ENCODE measurements at places on chromosomes 5 and 9.

DNA sequence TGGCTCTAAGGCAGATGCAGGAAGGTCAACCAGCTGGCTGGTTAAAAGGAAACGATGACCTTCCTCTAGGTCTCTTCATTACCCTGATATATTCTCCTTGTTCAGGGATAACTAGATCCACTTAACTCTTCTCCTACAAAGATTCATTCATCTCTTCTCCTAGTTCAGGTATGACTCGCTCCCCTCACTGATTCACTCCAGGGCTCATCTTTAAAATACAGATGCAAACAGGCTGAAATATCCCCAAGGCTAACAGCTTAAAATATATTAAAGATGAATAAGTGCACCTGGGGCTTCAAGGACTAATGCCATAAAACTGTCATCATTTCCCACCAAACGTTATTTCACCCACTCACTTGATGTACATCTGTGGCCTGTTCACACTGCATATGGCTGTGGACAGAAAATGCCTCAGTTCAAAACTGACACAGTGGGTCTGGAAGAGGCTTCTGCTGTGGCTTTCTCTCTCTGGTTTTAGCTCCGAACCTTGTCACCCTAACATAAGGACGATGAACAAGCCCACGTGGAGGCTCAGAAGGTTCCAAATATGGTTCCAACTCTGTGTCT lies 366.9 kb downstream of the DEPDC1B start:
- no peak for DNase-seq

- no peak for DNase-seq
Observed at GRCh38 chr9:93459432-93459847, 6.1 kb upstream of the FAM120AOS start.

DNA sequence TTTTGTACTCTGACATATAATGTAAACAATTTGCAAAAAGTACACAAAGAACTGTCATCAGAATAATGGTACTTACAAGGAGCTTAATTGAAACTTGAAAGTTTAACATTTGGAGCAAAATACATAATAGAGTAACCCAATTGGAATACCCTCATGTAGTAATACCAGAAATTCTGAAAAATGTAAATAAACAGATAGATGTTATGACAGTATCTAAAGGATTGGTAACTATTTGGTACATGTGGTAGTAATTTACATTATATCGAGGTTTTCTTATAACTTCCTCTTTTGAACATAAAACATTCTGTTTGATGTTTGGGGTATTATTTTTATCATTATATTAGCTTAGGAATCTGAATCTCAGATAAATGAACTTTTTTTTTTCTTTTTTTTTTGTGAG lies 211.7 kb upstream of the ELL2 start:
- no peak for DNase-seq

GRCh38 chr9:130780865-130781504 lies 54.1 kb upstream of the ABL1 start:
- DNase-seq: peak; percentile 85

DNA sequence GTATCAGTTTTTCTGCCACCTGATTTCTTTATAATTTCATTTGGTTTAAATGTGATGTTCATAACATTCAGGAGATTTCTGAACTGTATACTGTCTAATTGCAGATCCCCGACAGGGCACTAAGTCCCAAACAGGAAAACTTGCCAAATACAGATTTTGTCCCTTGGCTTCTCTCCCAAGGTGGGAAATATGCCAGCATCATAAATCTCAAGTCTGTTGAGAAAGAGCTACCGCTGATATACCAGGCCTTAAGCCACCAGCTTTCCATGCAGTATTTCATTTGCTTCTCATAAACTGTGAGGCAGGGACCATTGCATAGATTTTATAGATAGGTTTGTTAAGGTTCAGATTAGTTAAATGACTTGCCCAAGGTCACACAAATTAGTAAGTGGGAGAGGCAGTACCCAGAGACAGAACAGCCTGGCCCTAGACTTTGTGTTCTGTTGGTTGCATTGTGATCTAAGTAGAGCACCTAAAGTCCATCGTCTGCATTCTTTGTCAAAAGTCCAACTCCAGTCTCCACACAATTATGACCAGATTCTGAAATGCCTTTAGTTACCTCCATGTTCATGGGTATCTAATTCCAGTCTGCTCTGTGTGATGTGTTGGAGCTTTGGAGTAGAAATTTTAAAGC lies 16.2 kb downstream of the GPR21 start:
- DNase-seq: no peak

DNA sequence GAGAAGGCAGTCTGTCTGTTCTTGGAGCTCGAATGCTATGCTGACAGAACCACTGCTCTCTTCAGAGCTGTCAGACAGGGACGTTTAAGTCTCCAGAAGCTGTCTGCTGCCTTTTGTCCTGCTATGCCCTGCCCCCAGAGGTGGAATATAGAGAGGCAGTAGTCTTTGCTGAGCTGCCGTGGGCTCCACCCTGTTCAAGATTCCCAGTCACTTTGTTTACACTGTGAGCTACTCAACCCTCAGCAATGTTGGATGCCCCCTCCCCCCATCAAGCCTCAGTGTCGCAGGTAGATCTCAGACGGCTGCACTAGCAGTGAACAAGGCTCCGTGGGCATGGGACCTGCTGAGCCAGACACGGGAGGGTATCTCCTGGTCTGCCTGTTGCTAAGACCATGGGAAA lies 344.2 kb downstream of the TMEM161B start:
- no peak for DNase-seq

- no peak for DNase-seq
Observed at GRCh38 chr9:83312537-83312936, 225.7 kb downstream of the FRMD3 start.

DNA sequence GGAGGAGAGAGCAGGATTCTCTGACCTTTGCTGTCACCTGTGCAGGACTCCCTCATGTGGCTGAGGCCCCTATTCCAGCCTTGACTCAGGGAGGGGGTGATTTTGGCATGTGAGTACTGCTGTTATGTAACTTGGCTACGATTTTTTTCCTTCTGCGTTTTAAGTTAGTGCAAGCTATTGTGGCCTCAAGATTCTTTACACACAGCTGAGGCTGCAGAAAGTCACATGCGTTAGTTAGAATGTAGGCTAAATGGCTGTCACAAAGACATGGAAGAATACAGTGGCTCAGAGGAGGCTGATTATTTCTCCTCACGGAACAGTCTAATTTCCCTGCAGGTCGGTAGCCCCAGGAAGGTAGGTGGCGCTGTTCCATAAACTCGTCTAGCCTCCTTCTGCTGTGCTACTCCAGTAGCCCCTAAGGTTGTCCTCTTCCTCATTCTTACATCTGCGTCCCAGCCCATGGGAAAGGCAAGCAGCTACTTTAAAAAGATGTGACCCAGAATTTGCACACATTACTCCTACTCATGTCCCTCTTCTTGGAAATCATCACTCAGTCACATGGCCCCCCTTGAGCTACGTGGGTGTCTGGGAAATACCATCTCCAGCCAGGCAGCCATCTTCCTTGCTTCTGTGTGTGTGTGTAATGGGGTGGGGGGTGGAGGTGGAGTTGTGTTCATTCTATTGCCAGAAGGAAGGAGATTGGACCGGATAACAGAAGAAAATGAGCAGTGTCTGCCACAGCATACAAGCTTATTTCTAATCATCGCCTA lies 486.6 kb downstream of the CCDC171 start:
- DNase-seq: no peak

DNA sequence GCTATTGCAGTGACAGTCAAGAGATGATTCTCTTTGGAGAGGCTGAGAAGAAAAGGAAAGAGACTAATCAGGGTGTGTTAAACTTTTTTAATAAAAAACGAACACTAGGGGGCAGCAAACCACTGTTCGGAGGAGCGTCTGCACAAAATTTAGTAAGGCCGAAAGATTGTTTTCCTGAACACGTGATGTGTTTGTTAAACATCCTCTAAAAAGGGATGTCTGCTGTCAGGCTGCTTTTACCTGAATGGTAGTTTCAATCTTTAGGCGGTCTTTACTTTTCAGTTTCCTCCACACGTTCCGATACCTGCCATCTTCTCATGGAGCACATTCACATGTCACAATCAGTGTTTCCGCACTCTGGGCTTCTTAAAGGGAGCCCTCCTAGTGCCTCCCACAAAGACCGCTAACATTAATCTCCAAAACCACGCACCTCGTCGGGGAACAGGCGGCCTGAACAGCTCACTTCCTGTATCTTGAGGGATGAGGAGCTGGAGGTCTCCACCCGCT lies 125.2 kb downstream of the GPBP1 start:
- peak; percentile 76 for DNase-seq

DNA sequence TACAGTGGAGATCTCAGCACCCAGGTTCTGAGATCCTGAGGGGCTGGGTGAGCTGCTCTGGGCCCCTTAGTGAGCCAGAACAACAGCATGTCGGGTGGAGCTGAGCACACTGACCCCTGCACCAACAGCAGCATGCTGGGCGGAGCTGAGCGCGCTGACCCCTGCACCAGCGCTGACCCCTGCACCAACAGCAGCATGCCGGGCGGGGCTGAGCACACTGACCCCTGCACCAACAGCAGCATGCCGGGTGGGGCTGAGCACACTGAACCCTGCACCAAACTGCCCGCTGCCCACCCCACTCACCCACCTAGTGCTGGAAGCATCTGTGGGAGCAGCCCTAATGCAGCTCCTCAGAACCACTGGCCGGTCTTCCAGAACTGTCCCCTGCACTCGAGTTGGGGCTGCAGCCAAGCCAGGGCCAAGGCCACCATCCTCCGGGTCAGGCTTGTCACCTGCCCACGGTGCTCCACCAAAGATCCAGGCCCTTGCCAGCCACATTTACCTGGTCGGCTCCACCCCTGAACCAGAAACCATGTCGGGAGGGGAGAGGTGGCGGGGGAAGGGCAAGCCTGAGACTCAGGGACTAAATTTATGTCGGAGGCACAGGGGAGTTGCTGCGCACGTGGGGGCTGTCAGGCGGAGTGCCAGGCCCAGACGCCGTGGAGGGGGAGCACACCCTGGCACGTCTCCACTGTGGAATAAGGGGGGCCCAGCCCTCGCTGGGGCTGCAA lies 80.3 kb downstream of the ADAMTS2 start:
- DNase-seq: no peak

DNA sequence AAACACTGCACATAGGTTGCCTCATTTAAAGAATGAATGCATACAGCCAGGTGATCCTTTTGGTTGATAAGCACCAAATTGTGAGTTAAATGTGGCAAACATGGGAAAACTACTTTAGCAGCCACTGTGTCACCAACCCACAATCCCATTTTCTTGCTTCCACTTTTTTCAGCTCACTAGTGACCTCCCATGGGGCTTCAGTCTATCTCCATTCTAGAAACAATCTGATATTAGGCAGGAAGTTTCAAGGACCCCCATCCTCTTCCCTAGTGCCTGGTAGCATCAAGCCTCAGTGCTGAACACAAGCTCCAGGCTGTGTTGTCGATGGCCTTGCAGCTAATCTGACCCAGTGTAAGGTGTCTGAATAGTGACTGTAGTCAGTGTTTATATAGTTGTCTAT lies 66.2 kb downstream of the PLPPR1 start:
- DNase-seq: no peak

DNA sequence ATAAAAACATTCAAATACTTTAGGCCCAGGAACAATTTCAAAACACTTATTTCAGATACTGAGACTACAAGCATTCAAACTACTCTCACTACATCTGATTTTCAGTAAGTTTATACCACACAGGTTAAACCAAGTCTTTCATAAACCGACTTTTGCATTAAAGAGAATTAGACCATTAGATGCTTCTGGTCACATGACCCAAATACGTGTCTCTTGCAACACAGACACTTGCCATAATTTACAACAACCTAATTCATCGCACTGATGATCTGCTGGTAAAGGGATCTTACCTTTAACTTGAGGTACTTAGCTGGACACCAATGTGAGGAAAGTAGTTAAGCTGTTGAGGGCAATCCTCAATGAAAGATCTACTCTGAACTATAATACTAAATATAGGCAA lies 3.2 kb downstream of the HNRNPH1 start:
- DNase-seq: no peak

- DNase-seq: no peak
Observed at GRCh38 chr5:109479260-109479860, 69.6 kb upstream of the PJA2 start.

GRCh38 chr5:113336975-113337374 lies 97.8 kb downstream of the TSSK1B start:
- no peak for DNase-seq

- DNase-seq: no peak
Observed at GRCh38 chr5:96816991-96817390, 9.2 kb upstream of the ERAP1 start.

GRCh38 chr5:157651623-157652376 lies 438 bp downstream of the SOX30 start:
- no peak for DNase-seq

DNA sequence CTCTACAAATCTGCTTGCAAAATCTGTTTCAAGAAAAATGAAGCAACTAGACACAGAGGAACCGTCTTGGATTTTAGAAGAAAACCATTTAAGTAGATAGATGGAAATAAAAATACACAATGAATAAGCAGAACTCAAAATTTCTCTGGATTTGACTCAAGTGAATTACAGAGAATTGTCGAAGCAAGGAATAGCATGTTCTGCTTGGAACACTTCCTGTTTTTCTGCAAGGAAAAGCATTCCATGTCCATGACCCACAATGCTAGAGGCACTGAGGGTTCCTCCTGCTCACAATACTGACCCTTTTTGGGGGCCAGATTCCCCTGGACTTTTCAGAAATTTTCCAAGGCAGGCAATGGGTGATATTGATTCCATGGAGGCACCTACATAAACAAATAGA lies 29.8 kb downstream of the PRUNE2 start:
- DNase-seq: no peak

DNA sequence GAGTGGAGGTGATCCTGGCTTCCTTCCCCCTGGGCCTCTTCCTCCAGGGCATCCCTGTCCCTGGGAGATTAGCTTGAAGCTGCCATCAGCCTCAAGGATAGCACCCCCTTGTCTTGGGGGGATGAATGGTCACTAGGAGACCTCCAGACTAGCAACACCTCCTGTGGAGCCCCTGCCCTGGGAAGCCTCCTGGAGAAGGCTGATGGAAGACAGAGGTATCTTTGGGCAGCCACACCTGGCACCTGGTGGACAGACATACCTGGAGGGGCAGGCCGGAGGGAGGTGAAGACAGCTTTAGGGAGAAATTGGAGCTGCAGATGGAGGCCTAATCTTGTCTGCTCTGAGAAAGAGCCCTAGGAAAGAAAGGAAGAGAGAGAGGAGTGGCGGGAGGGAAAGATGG lies 9.0 kb upstream of the TTLL11 start:
- no peak for DNase-seq

- DNase-seq: no peak
Observed at GRCh38 chr9:117546894-117547678, 132.2 kb upstream of the ASTN2 start.

DNA sequence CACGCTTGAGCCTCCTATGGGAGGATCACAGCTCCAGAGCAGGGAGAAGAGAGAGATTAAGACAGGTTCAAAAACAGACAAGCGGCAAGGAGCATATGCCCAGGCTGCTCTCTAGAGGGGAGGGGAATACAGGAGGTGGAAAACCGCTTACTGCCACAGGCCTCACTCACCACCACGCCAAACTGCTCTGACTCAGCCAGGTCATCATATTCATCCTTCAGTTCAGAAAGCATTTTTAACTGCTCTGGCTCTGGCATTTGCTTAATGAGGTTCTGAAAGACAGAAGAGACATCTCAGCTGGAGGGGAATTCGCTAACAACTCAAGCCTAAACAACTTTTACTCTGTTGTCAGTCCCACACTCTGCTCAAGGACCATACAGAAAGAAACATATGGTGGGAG lies 40.1 kb downstream of the PCDHGC5 start:
- DNase-seq: no peak
